Right ventricle myocardium superior (tissue), 1 donor: ENCODE measurements at places on chromosomes 6 and 20. TPM values are rescaled to one million over a fixed set of nuclear protein-coding genes. Genes with fewer than 3 reads are reported as not detected.

- no peak for DNase-seq
These were observed 3.7 kb downstream of the KCNK17 start for GRCh38 chr6:39310542-39310941.

The TREM2 gene
- total RNA-seq, result 0.35 TPM

The PDE7B gene
- total RNA-seq, result 18.6 TPM

GRCh38 chr6:8066108-8066507 lies 1.9 kb upstream of the BLOC1S5 start:
- no peak for DNase-seq

- no peak for DNase-seq
These were observed 4.1 kb downstream of the EBF4 start for GRCh38 chr20:2696646-2697045.

The CCDC170 gene
- total RNA-seq, result 0.65 TPM

DNA sequence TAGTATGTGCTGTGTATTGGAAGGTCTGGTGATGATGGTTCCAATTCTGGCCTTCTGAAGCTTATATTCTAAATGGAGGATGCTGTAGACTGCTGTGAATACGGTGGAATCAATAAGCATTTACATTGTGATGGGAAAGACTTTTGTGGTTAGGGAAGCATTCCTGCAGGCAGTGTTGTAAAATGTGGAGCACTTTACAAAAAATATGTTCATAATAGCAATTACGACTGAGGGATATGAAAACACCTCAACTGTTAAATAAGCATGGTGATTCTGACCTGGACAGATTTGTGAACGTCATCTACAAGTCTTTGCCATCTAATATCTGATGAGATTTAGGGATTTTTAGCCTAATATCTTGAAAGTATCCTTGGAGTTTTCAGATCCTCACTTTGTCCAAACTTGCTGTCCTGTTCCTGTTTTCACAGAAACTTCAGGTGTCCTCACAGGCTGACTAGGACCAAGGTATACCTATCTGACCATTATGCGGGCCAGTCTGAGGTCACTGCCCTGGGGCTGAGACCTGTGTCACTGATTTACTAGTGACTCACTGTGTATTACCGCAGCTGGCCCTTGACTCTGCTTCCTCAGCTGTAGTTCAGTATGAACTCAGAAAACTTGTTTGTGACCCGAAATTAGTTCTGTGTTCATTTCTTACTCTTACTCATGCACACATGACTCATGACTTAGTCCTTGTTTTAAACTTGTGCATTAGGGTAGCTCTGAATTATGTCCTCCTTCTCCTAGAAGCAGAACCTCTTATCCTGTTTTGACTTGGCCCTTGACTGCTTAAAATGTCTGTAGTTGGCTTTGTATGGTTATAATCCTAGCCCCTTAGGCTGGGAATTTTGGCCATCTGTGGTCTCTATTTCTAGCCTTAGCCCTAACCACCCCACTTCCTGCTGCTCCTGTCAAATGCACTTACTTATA lies 343.0 kb downstream of the CDKAL1 start:
- no peak for DNase-seq

The ANKRD66 gene
- not detected for total RNA-seq

The TTK gene
- total RNA-seq, result 0.32 TPM

DNA sequence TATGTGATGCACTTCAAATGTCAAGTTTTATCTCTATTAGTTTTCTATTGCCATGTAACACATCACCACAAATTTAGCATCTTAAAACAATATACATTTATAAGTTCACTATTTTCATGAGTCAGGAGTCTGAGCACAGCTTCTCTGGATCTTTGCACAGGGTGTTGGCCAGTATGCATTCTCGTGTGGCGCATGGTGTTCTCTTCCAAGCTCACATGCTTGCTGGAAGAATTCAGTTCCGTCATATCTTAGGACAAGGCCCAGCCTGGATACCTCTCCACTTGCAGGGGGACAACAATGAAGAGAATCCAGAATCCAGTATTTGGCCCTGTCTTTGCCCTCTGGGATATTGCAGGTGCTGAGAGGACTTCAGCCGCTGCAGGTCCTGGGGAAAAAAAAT lies 51.0 kb upstream of the ECI2 start:
- DNase-seq, result no peak

GRCh38 chr20:53760025-53760441 lies 166.4 kb upstream of the ZNF217 start:
- no peak for DNase-seq

GRCh38 chr6:104506429-104506828 lies 353.3 kb downstream of the HACE1 start:
- no peak for DNase-seq

- no peak for DNase-seq
These were observed 160.0 kb downstream of the PDE7B start for GRCh38 chr6:136011475-136011874.

DNA sequence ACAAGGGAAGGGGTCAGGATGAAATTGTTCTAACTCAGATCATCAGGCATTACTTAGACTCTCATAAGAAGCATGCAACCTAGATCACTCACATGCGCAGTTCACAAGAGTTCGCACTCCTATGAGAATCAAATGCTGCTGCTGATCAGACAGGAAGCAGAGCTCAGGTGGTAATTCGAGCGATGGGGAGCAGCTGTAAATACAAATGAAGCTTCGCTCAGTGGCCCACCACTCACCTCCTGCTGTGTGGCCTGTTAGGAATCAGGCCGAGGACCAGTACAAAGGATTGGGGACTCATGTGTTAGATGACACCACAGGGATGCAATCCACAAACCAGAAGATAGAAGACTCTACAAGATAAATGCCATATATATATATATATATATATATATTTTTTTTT lies 31.5 kb upstream of the TOP1 start:
- DNase-seq, result no peak

- no peak for DNase-seq
These were observed 112.8 kb downstream of the HFE start for GRCh38 chr6:26199773-26200764.

The DDO gene
- total RNA-seq, result 31.1 TPM

GRCh38 chr6:159232106-159232645 lies 63.0 kb downstream of the FNDC1 start:
- DNase-seq, result no peak

DNA sequence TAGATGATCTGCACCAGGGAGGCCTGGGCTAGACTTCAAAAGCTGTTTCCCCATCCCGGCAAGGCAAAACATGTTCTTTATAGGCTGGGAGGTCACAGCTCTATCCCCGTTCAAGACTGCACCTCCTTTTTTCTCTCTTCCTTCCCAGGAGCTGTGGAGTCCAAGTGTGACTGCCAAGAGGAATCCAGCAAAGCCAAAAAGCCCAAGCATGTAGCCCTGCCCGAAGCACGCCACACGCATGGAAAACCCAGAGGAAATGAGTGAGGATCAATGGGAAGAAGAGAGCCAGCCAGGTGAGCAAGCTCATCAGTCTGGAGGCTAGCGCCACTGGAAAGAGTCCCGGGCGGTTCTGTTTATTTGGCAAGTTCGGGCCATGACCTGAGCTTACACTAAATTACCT lies 240.4 kb downstream of the PRL start:
- no peak for DNase-seq

The TNF gene
- 0.59 TPM for total RNA-seq

- DNase-seq, result no peak
These were observed 48.9 kb upstream of the ARMC2 start for GRCh38 chr6:108799354-108799717.

- no peak for DNase-seq
These were observed 23.9 kb downstream of the RAET1L start for GRCh38 chr6:150001295-150002008.

- no peak for DNase-seq
These were observed 684.6 kb downstream of the DOK5 start for GRCh38 chr20:55160037-55160436.

DNA sequence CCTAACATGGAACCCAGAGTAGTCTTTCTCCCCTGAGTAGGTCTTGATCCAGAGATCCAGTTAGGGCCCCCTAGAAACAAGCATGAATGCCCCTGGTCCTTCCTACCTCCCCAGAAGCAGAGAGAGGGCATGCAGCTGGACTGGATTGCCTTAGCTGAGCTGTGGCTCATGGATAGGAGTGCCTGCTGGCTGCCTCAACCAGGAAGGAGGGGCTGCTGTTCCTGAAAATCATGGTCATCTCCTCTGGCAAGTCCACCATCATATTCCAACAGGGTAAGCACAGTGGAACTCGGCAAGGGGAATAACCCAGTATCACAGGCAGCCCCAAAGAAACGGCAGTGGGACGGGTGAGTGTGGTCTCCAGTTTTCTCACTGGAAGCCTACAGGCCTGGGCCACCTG lies 53.1 kb upstream of the ENTPD6 start:
- DNase-seq, result no peak

- DNase-seq, result peak; percentile 60
These were observed 127.8 kb downstream of the ZMYND8 start for GRCh38 chr20:47228654-47229053.

GRCh38 chr20:16904751-16905150 lies 156.6 kb downstream of the OTOR start:
- DNase-seq, result no peak

DNA sequence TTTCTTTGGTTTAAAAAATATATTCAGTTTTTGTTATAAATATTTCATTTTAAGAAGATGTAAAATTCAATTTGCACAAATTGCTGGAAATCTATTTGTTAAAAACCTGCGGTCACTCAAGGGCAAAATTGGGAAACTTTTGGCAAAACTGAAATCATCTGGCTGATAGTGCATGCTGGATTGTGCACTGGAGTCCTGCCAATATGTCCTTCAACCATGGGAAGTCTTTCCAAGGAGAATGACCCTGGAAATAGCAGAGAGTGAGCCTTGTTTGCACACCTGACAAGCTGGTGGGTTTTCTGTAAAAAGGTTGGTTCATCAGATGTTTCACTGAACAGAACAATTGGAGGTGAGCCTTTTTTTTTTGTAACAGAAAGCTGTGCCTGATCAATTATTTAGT lies 413.5 kb downstream of the BTBD3 start:
- no peak for DNase-seq

DNA sequence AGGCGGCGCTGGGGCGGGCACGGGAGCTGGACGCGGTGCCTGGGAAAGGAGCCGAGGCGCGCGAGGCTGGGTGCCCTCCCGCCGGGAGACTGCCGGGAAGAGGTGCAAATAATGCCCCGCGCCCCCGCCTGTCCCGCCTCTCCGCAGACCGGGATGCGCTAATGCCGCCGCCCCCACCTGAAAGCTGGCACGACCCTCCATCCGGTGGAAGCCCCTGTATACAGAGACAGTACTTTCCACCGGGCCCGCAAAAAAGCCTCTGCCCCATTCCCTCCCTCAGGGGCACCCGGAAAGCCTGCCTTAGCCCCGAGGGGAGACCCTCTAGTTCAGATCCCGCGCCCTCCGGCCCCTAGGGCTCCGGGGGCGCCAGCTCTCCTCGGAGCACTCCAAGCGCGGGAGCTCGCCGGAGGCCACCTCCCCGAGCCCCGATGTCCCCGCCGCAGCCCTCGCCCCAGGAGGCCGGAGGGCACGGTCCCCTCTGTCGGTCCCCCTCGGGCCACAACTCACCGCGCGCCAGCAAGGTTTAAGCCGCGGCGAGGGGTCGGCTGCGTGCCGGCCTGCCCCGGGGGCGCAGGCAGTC lies 1.2 kb downstream of the GRM4 start:
- no peak for DNase-seq

DNA sequence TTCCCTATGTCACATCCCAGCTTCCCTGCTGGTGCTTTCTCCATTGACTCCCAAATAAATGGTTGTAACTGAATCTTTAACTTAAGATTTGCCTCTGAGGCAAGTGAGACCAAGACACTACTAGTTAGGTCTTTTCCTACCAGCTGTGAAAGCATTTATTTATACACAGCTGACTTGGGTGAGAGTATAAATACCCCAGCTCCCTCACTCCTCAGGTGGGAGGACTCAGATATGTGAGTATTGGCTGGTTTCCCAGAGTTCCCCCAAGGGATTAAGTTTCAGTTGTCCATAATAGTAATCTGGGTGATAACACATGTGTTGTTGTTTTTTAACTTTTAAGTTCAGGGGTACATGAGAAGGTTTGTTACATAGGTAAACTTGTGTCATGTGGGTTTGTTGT lies 49.8 kb downstream of the CFAP61 start:
- no peak for DNase-seq

The RNF146 gene
- 47.3 TPM for total RNA-seq

- no peak for DNase-seq
These were observed 10.9 kb downstream of the JAG1 start for GRCh38 chr20:10662661-10663458.

DNA sequence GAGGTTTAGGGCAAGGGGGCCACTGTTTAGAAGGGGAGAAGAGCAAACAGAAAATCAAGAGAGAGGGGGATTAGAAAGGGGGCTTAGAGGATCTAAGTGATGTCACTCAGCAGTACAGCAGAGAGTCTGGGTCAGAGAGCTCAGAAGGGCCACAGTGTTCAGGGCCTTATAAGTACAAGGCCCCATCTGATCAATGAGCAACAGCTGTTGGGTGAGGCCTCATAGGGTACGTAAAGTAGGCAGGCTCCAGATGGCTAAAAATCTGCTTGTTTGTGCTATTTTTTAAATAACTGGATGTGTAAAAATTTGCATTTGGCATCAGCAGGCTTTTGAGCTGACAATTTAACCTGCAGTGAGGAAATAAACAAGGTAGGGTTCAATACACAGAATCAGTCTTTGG lies 149.8 kb downstream of the SH3BGRL2 start:
- DNase-seq, result no peak
